HEK293T (cell line): ENCODE measurements at places on chromosomes 11 and 22.

- DNase-seq: no peak
Observed at GRCh38 chr11:112590764-112591163, 330.1 kb upstream of the PLET1 start.

- no peak for DNase-seq
Observed at GRCh38 chr22:35617137-35617755, at the start of gene MB. MB (minus strand) TSS chr22:35617329; CDS start chr22:35617257, 72 bp downstream.

DNA sequence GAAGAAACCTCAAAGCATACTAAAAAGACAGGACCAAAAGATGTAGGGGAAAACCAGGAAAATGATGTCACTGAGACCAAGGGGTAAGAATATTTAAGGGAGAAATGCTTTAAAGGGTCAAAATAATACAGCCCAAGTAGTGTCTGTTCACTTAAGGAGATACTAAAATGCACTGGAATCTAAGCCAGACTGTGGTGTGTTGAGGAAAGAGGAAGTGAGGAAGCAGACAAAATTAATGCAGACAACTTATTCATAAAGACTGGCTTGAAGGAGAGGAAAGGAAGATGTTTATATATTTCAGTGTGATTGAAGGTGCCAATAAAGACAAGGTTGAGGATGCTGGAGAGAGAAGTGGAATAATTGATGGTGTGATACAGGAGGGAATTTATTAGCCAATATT is 15.7 kb downstream of the ZNF215 start:
- DNase-seq: no peak

DNA sequence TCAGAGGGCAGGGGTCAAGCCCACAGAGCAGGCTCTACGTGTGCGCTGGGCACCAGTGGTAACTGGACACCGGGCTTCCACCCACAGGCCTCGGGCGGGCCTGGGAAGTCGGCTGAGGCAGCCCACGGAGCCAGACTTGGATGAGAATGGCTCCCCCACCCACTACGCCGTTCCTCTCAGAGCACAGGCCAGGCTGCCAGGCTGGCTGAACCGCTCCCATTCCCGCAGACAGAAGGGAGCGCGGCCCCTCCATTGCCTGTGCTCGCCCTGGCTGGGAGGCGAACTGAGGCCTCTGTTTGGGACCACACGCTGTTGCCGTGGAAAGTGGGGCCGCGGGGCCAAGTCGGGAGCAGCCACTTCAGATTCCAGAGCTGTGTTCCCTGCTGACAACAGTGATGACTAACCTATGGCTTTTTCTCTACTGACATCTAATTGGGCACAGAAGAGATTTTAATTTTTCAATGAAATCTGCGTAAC is 63.9 kb downstream of the MYH9 start:
- no peak for DNase-seq

DNA sequence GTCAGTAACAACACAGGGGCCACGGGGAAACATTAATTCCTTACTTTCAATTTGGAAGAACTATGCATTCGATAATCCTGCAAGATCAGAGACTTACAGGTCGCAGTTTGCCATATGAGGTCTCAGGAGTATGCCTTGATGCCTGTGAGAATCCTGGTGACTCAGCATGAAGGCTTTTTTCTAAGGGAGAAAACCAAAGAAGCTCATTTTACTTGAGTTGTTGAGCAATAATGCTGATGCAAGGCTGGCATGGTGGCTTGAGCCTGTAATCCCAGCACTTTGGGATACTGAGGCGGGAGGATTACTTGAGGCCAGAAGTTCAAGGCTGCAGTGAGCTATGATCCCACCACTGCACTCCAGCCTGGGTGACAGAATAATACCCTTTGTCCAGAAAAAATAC is 26.6 kb downstream of the ATG16L2 start:
- no peak for DNase-seq

GRCh38 chr11:125073616-125074483 is 10.7 kb downstream of the SLC37A2 start:
- no peak for DNase-seq

DNA sequence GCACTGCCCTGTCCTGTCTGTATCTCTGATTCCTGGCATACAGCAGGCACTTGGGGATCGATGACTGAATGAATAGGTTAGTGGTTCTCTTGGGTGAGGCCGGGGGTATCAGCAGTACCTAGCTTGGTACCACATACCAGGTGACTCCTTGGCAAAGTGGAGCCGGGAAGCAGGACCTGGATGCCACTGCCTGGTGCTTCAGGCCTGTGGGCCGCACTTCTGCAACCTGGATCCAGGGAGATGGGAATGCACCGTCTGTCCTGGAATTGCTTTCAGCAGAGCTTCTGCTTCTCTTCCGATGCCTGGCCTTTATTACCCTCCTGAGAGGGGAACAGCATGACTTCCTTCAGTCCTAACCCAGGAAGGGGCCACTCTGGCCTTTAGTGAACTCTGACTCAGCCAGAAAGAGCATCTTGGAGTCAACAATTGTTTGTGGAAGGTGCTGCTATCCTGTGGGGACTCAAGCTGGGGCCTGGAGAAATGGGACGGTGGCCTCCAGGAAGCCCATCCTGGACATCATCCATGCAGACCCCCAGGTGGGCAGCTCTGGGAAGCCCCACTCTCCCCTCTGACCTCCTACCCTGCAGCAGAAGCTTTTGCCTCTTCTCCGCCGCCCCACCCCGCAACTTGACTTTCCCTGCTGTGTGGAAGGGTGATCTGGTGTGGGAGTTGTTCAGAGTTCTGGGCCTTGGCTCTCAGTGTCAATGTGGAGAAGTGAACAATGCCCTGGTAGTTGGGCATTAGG is 5.1 kb downstream of the CD82 start:
- DNase-seq: no peak

GRCh38 chr11:134498326-134499139 is 86.5 kb upstream of the B3GAT1 start:
- DNase-seq: no peak

DNA sequence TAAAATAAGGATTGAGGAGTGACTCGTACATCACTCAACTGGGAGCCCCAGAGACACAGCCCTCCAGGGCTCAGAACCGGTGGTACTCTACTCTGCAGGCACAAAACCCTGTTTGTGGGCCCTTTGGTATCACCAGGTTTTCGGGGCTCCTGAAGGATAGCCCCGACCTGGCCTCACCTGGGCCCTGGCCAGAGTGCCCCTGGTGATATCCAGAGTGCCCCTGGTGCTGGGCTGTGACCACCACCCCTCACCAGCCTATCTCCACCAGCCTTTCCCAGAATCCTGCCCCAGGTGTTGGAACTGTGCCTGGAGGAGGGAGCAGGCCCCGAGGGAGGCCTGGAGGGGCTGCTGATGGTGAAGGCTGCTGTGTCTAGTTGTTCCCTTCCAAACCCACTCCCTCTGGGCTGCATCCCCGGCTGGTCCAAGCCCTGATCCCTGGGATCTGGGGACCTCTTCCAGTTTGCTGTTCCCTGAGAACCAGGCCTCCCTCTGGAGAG is 2.2 kb upstream of the GGT5 start:
- DNase-seq: peak; percentile 8

DNA sequence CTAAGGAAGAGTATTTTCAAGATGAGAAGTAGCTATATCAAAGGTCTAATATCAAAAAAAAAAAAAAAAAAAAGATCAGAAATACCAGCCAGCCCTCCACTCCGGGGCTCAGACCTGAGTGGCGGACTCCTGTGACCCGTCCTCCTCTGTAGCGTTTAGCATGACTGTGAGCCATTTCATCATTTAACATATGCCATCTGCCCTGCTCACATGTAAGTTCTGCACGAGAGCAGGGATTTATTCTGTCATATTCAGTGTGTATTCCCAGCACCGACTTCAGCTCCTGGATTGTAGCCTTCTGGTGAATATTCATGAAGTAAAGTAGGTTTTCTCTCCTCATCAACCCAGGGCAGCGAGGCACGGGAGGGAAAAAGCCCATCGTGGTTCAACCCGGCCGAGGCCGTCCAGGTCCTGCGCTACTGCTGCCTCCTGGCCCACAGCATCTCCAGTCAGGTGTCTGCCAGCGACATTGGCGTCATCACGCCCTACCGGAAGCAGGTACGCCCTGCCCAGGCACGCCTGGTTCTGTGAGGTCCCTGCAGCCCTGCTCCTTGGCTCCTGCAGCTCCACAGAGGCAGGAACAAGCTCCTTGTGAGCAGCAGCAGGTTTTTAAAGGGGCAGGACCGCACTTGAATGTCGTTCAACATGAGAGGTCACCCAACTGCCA is 12.7 kb upstream of the PANX2 start:
- DNase-seq: no peak

- DNase-seq: no peak
Observed at GRCh38 chr11:76788661-76789442, 5.7 kb downstream of the TSKU start.

GRCh38 chr11:65278356-65278755 is 16.6 kb downstream of the POLA2 start:
- no peak for DNase-seq

- DNase-seq: no peak
Observed at GRCh38 chr11:45818961-45819605, 14.1 kb downstream of the SLC35C1 start.

GRCh38 chr11:70849031-70849430 is 403.3 kb downstream of the SHANK2 start:
- no peak for DNase-seq

- DNase-seq: no peak
Observed at GRCh38 chr11:119161871-119162270, 6.7 kb upstream of the NLRX1 start.

GRCh38 chr11:126181939-126182730 is 29.3 kb downstream of the RPUSD4 start:
- no peak for DNase-seq

DNA sequence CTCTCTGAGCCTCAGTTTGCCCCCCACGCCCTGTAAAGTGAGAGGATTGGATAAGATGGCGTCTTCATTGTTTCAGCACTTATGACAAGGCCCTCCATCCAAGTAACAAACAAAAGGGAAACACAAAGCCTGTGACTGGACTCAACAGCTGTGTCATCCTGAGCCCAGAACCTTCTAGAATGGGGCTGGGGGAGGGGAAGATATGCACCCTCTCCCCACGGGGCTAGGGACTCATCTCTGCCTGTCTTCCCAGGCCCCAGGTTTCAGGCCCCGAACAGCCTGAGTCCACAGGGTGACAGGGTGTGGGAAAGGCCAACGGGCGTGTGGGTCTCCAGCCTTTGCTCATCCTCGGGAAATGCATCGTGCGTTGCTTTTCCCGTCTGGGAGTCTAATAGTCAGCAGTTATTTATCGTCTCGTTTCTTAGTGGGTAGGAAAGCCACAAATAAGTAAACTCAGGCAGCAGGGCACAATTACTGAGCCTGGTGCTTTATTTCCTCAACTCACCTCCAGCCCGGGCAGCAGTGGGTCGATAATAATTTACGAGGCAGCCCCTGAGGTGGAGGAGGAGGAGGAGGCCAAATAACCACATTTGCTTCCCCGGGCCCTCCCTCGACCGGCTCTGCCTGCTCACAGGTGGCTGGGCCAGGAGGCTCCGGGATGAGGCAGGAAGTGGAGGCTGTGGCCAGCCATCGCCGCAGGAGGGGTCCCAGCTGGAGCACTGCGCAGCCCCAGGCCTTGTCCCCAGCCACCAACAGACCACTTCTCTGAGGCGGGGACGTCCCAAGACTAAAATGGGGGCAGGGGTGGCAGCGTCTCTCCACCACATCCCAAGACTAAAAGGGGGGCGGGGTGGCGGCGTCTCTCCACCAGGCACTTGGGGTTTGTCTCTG is 54.4 kb downstream of the FLRT1 start:
- DNase-seq: no peak

- no peak for DNase-seq
Observed at GRCh38 chr11:36098853-36099375, 155.1 kb downstream of the LDLRAD3 start.

GRCh38 chr11:64132191-64132771 is 33.6 kb downstream of the MACROD1 start:
- DNase-seq: no peak

DNA sequence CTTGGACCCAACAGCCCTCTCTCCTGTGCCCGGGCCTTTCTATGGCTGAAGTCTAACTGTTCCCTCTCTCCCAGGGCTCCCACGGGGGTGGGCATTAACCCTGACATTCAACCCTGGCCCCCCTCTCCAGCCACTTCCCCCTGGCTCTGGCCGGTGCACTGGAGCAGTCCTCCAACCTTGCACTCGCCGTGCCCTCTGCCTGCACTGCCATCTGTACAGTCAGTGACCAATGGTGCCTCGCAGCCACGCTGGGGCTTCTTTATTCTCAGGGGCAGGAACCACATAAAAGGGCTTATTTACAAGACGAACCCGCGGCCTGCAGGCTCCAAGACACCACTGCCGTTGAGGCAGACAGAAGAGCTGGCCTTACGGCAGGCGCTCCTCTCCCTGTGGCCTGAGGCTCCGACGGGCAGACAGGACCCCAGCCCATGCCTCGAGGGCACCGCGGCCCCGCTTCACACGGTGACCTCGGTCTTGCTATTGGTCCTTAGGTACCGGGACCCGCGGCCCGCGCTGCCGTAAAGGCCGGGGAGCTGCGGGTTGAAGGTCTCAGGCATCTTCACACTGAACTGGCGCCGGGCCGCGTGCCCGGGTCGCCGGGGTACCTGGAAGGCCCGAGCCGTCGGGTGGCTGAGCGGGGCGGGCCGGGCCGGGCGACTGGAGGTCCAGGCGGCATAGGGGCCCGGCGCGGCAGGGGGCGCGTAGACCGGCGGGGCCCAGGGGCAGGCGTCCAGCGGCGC is 5.4 kb downstream of the SHISA8 start:
- no peak for DNase-seq

- DNase-seq: no peak
Observed at GRCh38 chr11:115645631-115646317, 141.6 kb upstream of the CADM1 start.

- no peak for DNase-seq
Observed at GRCh38 chr22:20383538-20383937, 10.4 kb upstream of the ZNF74 start.

DNA sequence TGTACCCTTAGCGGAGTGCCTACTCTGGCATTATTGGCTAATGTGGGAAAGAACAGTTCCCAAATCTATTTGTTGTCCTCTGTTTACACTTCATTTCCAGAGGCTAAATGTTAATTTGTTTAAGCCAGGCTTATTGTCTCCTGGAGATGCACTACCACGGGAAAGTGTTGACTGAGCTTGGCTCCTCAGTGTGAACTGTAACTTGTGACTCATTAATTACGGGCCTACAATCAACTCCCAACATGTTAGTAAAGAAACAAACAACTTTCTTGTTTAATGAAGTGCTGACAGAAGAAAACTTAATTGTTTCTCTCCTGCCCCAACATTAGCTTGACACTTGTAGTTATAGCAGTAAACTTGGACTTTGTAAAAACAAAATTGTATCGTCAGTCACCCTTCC is 130.4 kb downstream of the ATXN10 start:
- DNase-seq: no peak

- DNase-seq: no peak
Observed at GRCh38 chr22:30294066-30294465, 4.8 kb upstream of the CASTOR1 start.

- no peak for DNase-seq
Observed at GRCh38 chr11:27468995-27469695, 3.4 kb downstream of the LGR4 start.

DNA sequence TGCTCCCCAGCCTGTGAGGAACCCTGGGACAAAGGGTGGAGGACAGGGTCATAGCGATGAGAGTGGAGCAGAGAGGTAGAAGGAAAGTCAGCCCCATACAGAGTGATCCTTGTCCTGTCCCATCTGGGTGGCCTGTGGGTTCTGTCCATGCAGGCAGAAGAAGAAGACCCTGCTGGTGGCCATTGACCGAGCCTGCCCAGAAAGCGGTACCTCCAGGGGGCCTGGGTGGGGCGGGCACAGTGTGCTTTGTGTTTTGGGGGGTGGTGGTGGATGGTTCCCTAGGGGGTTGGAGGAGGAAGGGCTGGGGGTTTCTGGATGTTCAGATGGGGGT is 7.9 kb downstream of the SIDT2 start:
- DNase-seq: no peak

- DNase-seq: no peak
Observed at GRCh38 chr11:37449146-37449545, 851.1 kb upstream of the RAG2 start.

- no peak for DNase-seq
Observed at GRCh38 chr11:108708173-108708572, 43.3 kb downstream of the DDX10 start.

GRCh38 chr11:124865181-124865901 is at the start of gene ROBO3:
ROBO3 (plus strand) TSS chr11:124865432; CDS start chr11:124865578, 146 bp downstream.
- DNase-seq: no peak
